ENCODE measurements at places on chromosomes 6 and 20.

GRCh38 chr6:28353981-28354676 is 4.4 kb downstream of the ZKSCAN3 start:
- DNase-seq: no peak

- DNase-seq: no peak
Observed at GRCh38 chr20:20207291-20207690, 155.0 kb downstream of the CFAP61 start.

DNA sequence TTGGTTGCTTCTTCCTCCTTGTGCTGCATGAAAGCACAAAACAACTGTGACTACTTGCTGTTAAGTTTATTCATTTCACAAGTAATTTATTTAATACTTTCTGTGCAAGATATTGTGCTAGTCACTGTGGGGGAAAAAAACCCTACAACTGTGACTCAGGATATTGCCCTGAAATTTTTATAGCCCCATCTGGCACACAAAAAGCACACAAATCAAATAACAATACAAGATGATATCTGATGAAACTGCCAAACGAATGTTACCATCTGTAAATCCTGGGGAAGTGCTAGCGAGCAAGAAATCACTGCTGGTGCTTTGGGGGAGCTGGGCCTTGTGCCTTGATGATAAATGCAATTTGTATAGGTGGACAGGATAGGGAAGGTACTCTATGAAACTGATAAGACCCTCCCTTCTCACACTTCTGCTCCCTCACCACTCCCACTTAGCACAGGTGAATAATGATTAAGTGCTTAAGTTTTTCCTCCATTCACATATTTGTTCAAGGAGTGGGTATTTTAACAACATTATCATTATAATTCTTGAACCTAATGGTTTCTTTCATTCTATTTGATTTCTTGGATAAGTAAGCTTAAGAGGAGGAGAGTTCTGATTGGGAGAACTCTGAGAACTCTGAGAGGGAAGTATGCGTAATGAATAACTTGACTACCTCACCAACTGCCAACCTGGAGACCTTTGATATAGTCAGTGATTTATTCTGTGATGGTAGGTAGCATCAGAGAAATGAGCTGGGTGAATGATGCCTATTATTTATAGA is 115.3 kb downstream of the RTN4IP1 start:
- DNase-seq: no peak

- no peak for DNase-seq
Observed at GRCh38 chr6:80872199-80872950, 765.9 kb downstream of the BCKDHB start.

- DNase-seq: no peak
Observed at GRCh38 chr6:26575494-26575939, 21.2 kb upstream of the ABT1 start.

GRCh38 chr6:145809211-145809610 is 5.4 kb downstream of the FBXO30 start:
- no peak for DNase-seq

DNA sequence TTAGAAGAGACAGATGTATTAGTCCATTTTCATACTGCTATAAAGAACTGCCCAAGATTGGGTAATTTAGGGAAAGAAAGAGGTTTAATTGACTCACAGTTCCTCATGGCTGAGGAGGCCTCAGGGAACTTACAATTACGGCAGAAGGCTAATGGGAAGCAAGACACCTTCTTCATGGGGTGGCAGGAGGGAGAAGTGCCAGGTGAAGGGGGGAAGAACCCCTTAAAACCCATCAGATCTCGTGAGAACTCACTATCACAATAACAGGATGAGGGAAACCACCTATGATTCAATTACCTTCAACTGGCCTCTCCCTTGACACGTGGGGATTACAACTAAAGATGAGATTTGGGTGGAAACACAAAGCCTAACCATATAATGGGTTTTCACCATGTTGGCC is 28.9 kb upstream of the PNRC1 start:
- DNase-seq: no peak

- no peak for DNase-seq
Observed at GRCh38 chr6:134658596-134658995, 291.3 kb downstream of the ALDH8A1 start.

GRCh38 chr6:43823879-43824702 is 54.1 kb downstream of the VEGFA start:
- no peak for DNase-seq

- DNase-seq: no peak
Observed at GRCh38 chr20:5267092-5267491, 49.7 kb downstream of the PROKR2 start.

GRCh38 chr6:43621078-43621835 is 7.8 kb downstream of the GTPBP2 start:
- DNase-seq: no peak

DNA sequence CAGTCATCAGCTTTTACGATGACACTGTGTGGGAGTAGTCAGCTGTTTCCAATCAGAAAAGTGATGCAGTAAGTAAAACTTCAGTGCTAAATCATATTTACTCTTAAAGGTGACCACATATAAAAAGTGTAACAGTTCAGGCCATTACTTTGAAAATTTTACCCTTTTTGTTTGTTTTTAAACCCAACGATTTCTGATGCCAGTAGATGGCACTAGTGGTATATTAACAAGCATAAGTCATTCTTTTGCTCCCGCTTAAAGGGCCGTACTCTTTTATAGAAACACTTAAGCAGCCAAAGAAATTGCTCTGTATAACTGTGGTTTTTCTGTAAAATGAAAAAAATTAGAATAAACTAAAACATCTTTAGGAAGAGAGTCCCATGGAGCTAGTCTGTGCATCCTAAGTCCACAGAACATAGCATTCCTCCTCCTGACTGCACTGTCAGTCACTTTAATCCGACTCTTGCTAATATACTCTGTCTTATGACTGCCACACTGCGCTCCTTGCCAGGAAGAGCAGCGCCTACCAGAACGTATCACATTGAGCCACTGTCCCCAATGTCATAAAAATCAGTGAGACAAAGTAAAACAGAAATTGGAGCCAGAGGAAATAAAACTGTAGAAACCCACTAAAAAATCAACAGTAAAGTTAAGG is 25.0 kb downstream of the HEBP2 start:
- no peak for DNase-seq

DNA sequence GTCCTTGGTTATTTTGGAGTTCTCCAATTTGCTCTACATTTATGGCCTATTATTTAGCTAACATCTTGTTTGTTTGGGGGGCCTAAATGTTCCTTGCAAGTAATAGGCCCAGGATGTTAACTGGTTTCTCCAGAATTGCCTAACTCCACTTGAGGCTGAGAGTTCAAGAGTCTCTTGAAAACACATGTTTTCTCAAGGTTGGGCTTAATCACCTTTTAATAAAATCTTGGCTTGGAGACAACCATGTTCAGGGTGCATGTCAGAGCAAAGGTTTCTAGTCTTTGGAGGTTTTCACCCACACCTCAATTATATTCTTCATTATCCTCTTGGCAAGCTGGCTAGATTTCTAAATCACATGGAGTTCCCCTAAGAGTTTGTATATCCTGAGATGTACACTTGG is 54.2 kb downstream of the KLHL31 start:
- DNase-seq: no peak

GRCh38 chr20:35306931-35307517 is 14.8 kb upstream of the FAM83C start:
- no peak for DNase-seq

DNA sequence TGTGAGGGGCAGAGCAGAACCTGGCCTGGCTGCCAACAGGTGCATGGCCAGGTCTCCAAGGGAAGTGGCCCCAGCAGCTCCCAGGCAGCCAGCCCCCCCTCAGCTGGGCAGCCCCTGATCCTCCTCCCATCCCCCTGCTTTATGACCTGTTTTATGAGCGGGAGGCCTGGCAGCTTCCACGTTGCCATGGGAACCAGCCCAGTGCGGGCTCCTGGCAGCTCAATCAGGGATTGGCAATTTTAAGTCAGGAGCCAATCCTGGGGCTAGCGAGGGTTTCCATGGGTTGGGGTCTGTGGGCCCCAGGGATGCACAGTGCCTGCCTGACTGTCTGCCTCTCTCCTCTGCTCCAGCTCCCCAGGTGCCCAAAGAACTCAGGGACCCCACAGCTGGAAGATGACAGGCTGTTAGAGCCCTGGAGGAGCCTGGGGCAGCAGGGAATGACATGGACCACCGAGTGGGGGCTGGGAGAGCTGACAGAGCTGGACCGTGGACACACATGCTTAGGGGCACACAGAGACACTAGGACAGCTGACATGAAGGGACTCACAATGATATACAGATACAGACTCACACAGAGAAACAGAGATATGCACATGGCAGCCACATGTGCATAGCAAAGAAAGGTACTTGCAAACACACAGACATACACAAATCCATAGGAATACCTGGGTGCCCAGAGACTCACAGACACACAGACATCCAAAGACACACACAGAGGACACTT is 56.5 kb upstream of the SIRPA start:
- no peak for DNase-seq

DNA sequence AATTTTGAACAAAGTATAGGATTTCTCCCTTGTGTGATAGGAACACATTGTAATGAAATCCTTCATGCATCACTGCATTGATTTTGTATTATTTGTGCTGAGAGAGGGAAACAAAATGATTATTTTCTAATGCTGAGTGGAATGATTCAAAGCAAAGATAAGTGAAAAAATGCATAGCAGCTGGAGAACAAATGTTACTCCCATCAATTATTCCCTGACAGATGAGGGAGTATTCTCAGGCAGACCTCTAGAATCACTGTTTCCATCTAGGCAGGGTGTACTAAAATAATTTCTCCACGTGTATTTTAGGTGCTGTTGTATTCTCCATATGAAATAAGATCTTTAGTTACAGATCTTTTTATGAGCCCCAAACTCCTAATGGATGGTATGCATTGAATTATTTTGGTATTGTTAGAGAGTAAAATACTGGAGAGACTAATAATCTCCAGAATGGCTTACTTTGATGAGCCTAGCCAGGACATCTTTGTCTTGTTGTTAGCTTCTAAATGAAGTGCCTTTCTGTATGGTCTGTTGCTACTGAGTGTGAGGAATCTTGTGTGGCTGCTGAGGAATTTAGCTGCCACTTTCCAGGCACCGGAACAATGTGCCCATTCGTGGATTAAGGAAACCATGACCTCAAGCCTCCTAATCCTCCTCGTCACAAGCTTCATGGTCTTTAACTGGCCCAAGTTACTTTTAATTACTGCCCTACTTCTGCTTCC is 39.6 kb downstream of the RNF217 start:
- DNase-seq: no peak

GRCh38 chr6:136501096-136501495 is 49.1 kb downstream of the MAP7 start:
- no peak for DNase-seq

- no peak for DNase-seq
Observed at GRCh38 chr6:48814957-48815356, 648.1 kb downstream of the MMUT start.

All from GOT3 (cell line).